Posterior cingulate gyrus (tissue), 11 donors: ENCODE measurements at places on chromosomes 12 and 14.

DNA sequence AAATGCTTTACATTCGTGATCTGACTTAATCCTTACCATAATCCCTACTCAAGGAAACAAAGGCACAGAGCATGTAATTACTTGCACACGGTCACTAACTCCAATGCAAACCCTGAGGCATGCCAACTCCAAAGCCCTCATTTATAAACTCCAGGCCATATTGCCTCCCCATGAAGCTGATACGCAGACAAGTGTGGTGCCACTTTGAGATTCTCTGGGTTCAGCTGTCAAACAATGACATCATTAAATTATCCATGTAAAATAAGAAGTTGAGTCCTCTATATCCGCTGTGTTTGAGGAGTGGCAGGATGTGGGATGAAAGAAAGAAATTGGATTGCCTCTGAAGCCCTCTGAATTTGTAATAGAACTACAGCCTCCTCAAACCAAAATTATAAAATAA is 62.8 kb downstream of the ANO4 start:
- no peak for DNase-seq

- DNase-seq, result peak; percentile 19
These were observed 90.4 kb downstream of the SLC8A3 start for GRCh38 chr14:70098250-70098809.

- no peak for DNase-seq
These were observed 190.0 kb downstream of the MDGA2 start for GRCh38 chr14:47485421-47485820.

- DNase-seq, result no peak
These were observed 41.4 kb upstream of the NINJ2 start for GRCh38 chr12:704516-705242.

- DNase-seq, result no peak
These were observed 90.4 kb downstream of the MIA2 start for GRCh38 chr14:39324097-39324496.

GRCh38 chr14:65117769-65118745 is 15.7 kb upstream of the MAX start:
- no peak for DNase-seq

- no peak for DNase-seq
These were observed 18.9 kb downstream of the FOS start for GRCh38 chr14:75297411-75298040.

DNA sequence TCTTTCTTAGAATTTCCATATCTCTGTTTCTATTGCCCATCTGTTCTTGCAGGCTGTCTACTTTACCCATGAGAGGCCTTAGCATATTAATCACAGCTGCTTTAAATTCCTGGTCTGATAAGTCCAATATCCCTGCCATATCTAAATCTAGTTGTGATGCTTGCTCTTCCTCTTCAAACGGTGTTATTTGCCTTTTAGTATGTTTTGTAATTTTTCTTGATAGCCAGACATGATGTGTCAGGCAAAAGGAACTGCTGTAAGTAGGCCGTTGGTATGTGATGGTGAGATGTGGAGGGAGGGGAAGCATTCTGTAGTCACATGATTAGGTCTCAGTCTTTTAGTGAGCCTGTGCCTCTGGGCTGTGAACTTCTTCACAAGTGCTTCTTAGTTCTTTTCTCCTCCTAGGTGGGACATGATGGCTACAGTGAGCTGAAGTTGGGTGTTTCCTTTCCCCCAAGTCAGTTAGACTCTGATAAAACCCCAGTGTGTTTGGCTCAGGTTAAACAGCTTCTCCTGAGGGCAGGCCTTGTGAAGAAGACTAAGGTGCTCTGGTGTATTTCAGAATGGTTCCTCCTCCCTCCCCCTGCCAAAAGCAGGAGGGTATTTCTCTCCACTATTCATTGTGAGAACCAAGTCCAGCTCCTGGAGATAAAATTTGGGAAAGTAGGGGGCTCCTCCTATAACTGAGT is 195.9 kb upstream of the PARP11 start:
- no peak for DNase-seq
